ENCODE measurements at places on chromosomes 6 and 20.

GRCh38 chr6:153150752-153151440, 19.8 kb upstream of the RGS17 start:
- DNase-seq = no peak

DNA sequence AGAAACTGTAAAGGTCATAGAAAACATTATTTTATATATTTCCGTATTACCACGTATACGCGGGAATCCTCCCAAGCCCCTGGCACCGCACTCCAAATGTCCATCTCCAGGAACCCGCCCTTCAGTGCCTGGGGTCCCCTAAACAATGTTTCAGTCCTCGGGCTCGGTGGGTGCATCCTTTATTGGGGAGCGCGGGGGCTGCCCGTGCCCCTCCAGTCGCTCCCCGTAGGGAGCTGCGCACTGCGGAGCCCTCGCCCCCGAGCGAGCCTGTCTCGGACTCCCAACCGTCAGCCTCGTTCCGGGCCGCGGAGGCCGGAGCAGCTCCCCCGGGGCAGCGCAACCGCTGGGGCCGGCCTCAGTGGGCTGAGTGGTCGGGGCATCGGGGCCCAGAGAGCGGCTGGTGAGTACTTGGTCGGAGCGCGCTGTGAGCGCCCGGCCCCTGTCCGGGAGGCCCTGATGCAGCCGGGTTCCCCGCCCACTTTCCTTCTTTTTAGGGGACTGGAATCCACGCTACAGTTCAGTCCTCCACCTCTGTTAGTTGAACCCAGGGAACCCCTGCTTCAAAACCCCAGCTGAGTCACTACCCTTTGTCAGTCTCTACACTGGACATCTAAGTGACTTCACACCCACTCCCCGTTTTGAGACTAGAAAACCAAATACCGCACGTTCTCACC, at the start of gene DNAH8:
TSS of gene DNAH8 (plus strand) at position 296 of the 674 bp plus-strand sequence. CDS start 7,499 bp downstream, outside the sequence.
- DNase-seq = no peak

- no peak for DNase-seq
These were observed 14.3 kb downstream of the GRM4 start for GRCh38 chr6:34131326-34132290.

DNA sequence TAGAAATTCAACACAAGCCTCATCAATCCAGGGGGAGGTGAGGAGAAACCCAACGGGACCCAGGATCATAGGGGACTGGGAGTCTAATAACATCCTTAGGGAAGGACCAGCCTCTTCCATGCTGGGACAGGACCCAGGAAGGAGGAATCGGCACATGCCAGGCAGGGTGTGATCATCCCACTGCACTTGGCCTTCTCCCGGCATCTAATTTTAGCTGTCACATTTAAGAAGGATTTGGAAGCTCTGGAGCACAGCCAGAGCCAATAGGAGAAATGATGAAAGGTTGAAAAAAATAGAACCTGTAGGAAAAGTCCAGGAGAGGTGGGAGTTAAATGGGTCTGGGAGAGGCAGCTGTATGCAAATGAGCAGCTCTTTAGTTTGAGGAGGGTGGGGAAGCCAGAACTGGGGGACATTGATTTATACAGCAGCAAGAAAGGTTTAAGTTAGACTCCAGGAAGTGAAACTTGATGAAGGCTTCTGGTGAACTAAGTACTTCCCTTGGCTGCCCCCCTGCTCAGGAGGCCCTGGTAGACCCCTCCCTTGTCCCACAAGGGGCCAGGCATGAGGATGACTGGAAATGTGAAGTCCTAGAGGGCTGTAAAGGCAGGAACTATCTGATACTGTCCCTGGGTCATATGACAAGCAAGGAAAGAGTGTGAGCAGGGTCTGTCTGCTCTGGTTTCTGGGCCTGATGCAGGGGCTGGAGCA, 260.3 kb downstream of the LRFN2 start:
- DNase-seq = no peak

DNA sequence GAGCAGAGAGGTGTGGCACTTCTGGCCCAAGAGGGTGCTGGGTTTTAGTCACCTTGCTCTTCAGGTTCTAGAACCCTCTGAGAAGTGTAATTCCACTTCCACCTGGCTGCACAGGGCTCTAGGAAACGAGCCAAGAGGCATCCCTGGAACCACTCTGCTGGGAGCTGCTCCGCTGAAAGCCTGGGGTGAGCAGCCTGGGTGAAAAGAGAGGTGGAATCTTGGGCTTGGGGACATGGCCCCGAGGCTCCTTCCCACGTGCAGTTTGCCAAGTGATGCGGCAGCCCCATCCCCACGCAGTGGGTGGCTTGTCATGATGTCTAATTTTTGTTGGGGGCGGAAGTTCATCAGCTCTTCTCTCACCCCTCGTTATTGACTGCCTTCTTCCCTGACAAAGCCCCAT, 32.8 kb downstream of the PPP1R16B start:
- no peak for DNase-seq

DNA sequence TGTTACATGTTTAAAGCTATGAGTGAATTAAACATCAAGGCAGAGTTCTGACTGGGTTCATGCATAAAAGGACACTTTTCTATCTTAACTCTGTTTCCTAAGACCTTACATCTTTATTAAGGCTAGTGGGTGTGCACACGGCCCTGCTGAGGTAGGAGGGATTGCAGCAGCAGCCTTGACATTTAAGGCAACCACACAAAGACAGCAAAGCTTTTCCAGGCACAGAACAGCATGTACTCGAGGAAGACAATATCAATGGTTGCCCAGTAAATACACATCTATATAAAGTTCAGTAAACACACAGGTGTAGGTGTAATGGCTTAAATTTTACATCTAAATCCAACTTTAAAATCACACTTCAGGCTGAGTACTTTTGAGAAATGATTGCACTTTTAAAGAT, 79.8 kb upstream of the LOC128125822 start:
- DNase-seq = no peak

DNA sequence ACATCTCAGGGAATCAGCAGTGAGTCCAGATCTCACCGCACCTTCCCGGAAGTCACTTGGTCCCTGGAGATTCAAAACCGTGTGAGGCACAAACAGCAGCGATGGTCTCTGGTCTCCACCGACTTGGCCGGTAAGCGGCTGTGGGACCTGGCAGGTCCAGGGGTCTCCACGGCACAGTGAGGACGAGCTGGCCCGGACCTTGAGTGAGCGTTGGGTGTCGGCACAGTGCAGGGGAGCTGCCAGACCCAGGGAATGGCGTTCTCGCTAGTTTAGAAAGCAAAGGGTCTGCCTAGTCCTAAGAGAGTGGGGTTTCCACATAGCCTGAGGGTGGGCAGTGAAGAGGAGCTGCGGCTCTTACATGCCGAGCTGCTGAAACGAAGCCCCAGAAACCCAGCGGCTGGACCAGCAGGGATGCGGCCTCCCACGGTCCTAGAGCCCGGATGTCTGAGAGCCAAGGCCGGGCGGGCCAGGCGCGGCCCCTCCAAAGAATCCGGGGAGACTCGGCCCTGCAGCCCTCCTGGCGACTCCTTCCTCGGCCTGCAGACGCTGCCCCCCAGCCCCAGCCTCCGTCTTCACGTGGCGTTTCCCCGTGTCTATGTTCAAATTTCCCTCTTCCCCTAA, 185.0 kb downstream of the ERMARD start:
- DNase-seq = no peak

DNA sequence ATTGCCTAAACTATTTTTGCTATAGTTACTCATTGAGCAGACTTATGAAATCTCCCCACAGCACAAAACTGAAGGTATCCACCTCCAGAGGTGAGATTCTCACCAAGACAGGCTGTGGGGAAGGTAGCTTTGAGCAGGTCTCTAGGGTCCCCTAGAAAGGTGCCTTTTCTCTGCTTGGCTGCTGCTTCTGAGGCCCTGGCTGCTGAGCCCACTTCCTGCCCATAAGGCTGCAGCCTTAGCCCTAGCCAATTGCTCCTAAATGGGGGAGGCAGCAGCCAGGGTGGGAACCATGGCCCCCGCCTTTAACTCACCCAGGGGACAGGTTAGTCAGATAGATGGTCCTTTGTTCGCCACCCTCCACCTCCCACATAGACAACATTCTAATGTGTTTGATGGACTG, 3.6 kb downstream of the NT5E start:
- DNase-seq = no peak

DNA sequence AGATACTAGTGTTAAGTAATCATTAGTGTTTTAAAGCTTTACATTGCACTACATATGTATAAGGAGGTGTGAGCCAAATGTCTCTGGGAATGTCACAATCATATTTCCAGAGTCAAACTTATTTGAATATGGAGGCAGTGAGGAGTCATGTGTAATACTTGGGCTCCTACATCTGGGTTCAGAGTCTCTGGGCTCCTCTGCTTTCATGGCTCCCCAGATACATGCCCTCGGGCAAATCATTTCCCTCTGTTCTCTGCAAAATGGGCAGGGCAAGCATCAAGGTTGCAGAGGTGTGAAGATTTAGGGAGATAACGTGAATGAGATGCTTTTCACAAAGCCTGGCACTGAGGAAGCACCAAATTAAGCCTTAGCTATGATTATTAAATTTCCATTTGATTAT, 138.3 kb upstream of the SGK1 start:
- no peak for DNase-seq

DNA sequence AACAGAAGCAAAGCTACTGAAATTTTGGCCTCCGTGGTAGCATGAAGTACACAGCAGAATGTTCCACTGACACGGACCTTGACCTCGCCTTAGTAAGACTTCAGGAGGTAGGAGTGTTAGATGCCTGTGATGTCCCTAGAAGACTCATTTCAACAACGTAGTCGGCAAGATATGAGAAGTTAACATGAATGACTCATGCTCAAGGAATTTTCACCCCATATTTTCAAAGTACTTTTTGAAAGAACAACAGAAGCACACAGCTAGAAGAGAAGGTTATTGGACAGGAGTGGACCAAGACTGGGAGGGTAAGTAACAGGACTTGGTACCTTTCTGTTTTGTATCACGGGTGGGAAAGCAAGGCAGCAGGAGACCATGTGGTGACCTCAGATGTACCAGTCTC, 78.0 kb downstream of the DZANK1 start:
- DNase-seq = no peak

DNA sequence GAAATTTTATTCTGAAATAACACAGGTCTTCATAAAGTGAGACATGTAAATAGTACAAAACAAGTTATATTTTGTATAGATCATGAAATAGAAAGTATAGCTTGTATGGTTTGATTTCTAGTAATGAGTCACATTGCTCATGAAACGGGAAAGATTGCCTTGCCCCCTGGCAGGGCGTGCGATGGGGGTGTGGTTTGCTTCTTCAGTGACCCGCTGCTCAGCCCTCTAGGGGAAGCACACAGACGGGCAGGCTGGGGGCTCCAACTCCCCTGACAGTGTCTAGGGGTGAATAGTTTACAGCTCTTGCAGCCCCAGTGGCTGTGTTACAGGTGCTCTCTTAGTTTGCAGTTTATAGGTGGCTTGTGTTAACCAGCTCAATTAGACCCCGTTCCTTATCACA, 170.5 kb upstream of the RGS17 start:
- DNase-seq = no peak

DNA sequence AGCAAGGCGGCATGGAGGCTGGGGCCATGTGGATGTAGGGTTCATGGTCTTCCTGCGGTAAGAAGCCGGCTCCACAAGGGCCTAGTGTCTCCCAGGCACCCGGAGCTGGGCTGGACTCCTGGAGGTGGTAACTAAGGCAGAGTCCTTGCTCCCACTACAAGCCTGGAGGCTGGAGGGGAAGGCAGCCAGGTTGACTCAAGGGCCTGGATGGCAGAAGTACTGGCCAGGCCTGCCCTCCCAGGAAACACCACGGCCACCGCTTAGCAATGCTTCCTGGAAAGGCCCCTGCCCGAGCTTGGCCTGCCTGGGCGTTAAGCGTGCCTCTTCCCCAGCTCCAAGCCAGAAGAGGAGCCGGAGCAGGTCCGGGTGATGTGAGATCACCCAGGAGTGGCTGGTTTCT, 182.0 kb downstream of the ZDHHC14 start:
- DNase-seq = no peak

DNA sequence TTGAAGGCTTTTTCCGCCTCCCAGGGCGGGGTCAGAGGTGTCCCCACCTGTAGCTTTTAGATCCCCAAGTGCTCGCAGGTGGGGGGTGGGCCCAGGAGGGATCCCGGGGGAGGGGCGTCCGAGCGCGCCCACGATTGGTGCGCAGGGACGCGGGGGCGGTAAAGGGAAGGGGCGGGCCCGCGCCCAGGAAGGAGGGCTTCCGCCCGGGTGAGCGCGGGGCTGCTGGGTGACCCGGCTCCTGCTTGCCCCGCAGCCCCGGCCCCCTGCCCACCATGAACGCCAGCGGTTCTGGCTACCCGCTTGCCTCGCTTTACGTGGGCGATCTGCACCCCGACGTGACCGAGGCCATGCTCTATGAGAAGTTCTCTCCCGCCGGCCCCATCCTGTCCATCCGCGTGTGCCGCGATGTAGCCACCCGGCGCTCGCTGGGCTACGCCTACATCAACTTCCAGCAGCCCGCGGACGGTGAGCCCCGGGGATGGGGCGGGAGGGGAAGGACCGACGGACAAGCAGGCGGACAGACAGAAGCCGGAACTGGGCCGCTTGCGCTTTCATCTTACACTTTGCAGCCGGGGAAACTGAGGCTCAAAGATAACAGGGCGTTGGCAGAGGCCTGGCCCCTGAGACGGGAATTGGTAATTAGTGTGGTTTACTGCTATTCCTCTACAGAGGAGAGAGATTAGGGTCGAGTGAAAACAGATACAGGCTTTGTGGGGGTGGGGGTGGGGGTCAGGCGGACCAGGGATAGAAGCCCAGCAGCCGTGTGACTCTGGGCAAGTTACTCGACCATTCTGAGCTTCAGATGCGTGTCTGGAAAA, at the start of gene PABPC1L:
TSS of gene PABPC1L (plus strand) at position 189 of the 818 bp plus-strand sequence. CDS start at position 273, 84 bp downstream.
- DNase-seq = peak; percentile 22

DNA sequence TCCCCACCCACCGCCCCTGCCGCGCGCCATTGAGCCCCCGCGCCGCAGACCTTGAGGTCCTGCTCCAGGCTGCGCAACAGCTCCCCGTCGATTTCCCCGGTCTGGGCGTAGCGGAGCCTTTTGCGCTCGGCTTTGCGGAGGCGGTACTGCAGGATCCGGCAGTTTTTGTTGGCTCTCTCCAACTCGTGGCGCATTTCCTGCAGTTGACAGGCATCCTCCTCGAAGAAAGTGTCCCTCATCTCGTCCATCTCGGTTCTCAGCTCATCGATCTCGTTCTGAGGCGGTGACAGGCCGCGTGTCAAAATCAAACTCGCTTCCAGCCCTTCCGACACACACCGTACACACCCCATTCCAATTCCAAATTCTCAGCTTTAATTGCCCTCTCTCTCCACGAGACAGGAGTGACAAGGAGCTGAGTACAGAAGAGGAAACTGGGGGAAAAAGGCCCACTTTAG, 4.3 kb downstream of the MTCL3 start:
- DNase-seq = peak; percentile 2

DNA sequence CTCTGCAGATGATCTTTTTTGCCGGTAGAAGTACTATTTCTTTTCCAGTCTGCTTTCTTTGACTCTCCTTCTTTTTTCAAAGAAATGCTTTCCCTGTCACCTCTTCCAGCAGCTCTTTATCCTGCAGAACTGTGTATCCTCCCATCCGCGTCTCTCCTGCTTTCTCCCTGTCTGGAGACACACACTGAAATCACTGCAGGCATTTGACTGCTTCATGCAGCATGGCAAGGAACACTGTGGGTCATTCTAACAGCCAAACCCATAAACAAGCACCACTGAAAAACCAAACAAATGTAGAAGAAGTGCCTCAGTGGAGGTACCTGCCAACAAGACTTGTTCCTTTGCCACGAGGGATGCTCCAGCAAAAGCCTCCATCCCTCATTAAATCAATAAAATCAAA, 403.7 kb upstream of the CITED2 start:
- no peak for DNase-seq
